Activated CD4-positive, alpha-beta T cell treated with anti-CD3 and anti-CD28 coated beads, Interleukin-2, amount 50 U/mL, for 1 hour (primary cell): ENCODE measurements at places on chromosomes 12 and 14.

GRCh38 chr12:105920161-105920684, 218.5 kb downstream of the NUAK1 start:
- no peak for DNase-seq

- DNase-seq: no peak
Measured at GRCh38 chr12:87866578-87867292, 162.5 kb downstream of the C12orf50 start.

DNA sequence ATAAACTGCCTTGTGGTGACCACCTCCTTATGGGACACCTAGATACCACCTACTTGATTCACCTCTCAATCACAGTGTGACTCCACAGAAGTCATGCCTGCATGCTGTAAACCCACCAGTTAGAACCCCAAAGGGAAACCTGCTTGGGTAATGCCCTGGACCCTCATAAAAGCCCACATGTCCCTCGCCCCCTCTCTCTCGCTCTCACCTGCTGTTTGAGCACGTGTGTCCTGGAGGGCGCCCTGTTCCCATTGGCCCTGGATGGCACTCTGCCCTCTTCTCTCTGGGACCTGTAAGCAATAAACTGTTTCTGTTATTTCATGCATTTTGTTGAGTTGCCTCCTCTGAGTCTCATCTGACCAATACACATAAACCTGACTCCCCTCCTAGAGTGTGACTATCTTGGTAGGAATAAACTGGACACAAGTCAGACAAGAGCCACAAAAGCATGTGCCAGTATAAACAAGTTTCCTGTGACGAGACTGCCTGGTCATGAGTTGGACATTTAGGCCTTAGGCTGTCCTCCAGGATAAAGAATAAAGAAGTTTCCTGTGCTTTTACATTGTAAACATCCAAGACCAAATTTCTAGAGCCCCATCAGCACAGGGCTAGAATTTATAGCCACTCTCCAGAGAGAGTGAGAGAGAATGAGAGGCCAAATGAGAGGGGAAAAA, 8.6 kb downstream of the IFI27L2 start:
- no peak for DNase-seq

DNA sequence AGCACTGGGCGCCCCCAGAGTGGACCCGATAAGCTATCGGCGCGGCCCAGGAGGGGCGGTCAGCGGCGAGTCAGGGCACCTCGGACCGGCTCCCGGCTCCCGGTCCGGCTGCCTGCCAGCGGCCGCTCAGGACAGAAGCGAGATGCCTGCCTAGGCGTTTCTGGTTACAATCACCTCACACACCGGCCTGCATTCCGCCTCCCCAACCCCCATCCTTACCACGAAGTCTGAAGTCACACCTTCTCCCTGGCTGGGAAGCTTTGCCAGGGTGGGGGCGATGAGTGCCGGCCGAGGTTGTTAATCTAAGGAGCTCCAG, 42.6 kb upstream of the TBX5 start:
- DNase-seq: no peak

DNA sequence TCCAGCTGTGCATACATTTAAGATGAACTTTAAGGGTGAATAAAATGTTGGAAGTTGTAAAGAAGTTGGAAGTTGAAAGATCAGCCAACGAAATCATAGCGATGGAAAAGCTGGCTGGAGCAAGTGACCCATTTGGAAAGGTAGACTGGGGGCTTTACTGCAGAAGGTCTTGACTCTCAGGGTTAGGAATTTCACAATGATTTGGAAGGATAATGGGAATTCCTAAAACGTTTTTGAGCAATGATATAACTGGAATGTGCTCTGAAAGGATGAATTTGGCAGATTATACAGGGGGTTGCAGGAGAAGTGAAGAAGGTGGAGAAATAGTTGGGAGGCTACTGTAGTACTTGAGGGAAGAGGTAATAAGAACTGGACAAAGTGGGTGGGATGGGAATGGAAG, 27.4 kb downstream of the EMP1 start:
- no peak for DNase-seq

DNA sequence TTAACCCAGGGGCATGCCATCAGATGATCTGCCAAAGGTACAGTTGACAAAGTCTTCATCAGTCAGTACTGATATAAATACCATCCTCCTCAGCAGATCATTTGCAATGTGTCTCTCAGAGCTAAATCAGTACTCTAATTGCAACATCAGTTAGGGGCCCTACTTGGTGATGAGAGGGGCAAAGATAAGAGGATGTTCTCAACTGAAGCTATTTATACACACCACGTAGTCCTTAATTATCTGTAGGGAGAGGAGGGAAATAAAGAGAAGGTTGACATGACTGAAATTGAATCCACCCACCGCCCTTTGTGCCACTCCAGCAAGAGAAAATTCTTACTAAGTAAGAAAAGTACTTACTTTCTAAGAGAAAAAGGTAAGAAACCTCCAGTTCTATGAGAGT, 157.8 kb upstream of the NUDT4 start:
- no peak for DNase-seq

DNA sequence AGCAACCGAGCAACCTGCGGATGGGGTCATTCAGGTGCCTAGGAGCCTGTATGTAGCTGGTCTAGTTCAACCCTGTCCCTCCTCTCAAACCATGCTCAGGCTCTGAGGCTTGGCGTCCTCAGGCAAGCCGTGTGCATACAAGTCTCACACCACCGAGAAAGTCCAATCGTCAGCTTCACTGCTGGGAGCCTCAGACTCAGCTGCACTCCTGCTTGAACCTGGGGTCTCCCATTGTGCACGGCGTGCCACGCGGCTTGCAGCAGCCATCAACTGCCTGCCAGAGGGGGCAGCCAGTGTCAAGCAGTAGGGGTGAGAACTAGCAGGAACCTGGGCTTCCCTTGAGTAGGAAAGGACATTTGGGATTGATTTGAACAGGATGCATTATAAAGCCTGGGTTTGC, 1064.6 kb downstream of the BCL11B start:
- no peak for DNase-seq

DNA sequence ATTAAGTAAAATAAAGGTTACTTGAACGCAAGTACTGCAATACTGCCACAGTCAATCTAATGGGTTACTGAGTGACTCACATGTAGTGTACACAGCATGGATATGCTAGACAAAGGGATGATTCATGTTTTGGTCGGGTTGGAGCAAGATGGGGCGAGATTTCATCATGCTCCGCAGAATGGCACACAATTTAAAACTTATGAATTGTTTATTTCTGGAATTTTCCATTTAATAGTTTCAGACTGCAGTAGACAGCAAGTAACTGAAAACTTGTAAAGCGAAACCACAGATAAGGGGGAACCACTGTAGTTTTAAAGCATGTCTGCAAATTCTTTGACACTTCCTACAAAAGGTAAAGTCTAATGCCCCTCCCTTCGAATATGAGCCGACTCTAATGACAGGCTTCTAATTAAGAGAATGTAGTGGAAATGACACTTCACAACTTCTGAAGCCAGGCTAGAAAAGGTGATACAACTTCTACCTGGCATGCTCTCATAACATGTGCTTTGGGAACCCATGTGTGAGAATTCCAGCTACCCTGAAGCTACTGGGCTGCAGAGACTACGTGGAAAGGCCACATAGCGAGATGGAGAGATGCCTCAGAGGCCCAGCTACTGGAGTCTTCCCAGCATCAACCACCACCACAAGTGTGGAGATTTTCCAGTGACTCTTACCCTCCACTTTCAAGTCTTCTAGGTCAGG, 13.9 kb upstream of the TCP11L2 start:
- no peak for DNase-seq

- DNase-seq: no peak
Measured at GRCh38 chr14:59246566-59246965, 58.1 kb downstream of the DAAM1 start.

DNA sequence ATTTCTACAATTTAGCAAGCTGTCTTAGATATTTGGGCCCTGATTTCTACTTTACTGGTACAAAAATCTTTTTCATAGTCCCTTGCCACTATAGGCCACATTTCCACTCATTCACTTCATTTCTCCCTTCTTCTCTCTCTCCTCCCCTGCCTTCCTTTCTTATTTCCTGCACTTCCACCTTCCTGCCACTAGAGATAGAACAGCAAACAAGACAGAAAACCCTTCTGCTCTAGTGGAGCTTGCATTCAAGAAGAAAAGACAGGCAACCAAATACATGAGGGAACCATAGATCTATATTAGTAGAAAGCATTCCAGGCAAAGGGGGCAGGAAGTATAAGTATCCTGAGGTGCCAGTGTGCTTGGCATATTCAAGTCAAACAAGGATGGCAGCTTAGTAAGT, 623.5 kb downstream of the FLRT2 start:
- DNase-seq: no peak

- no peak for DNase-seq
Measured at GRCh38 chr12:62919838-62920237, 15.1 kb downstream of the PPM1H start.

DNA sequence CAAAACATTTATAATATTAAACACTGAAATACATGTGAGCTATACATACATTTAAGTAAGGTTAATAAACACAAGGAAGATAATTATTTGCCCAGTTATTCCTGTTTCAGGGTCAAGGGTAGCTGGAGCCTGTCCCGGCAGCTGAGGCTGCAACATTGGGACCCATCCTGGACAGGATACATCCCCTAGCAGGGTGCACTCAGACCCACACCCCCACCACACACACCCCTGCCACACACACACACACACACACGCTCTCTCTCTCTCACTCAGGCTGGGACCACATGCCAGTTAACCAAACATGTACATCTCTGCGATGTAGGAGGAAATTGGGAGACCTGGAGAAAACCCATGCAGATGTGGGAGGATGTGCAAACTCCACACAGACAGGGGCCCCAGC, 112.6 kb upstream of the TMCC3 start:
- no peak for DNase-seq

DNA sequence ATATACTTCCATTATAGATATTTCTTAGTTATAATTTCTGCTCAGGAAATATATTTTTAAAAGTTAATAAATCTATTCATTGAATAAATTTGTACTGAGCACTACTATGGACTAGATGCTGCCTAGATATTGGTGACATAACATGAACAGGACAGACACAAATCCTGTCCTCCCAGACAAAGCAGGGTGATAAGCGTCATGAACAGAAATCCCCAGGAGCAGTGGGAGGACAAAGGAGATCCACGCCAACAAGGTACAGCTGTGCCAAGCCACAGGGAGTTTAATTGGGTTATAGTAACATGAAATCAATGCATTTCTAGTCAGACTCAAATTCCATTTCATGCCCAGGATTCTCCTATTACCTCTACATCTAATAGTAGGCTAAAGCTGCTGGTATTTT, 171.8 kb upstream of the CPNE8 start:
- DNase-seq: no peak

- no peak for DNase-seq
Measured at GRCh38 chr14:72519543-72519942, 374.4 kb downstream of the DPF3 start.

GRCh38 chr12:47570151-47570550, 135.7 kb downstream of the RPAP3 start:
- no peak for DNase-seq

- no peak for DNase-seq
Measured at GRCh38 chr12:4137441-4137840, 136.1 kb upstream of the CCND2 start.

- DNase-seq: no peak
Measured at GRCh38 chr12:109701064-109701463, 12.6 kb upstream of the FAM222A start.
